ENCODE measurements at places on chromosomes 6 and 20.
A peak's percentile ranks its signal among the peaks of the same experiment; 100 is the strongest.

GRCh38 chr6:35358086-35358485 is 15.7 kb downstream of the PPARD start:
- no peak for ATAC-seq

GRCh38 chr6:125808060-125808459 is 17.3 kb downstream of the NCOA7 start:
- no peak for ATAC-seq

DNA sequence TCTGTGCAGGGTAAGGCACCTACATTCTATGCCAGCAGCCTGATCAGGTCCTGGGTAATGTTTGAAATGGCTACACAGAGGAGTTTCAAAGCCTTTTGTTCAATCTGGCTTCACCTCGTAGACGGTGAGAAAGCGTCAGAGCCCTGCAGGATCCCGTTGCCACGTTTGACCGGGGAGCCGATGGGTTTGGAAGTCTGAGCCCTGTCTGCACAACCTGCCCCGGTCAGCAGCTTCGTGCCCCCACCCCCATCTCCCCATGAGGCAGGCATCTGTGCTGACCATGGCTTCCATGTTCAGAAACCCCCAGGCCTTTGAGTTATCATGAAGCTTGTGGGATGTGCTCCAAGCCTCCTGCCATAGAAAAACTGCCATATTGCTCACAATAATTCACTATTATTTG is 63.9 kb downstream of the PTPN1 start:
- ATAC-seq = no peak

DNA sequence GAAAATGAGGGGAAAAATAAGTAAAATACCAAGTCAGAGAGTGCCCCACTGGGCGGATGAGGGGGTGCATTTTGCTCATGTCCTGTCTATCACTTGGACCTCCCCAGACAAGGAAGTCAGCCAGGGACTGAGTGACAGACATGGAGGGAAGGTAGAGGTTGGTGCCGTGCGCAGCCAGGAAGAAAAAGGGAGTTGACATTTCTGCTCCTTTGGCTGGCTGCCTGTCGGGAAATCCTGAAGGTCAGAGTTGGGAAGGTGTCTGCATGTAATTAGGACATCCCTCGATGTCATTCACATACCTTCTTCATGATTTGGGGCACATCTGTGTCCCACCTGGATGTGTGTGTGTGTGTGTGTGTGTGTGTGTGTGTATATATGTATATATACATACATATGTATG is 8.9 kb downstream of the GUCA1A start:
- no peak for ATAC-seq

DNA sequence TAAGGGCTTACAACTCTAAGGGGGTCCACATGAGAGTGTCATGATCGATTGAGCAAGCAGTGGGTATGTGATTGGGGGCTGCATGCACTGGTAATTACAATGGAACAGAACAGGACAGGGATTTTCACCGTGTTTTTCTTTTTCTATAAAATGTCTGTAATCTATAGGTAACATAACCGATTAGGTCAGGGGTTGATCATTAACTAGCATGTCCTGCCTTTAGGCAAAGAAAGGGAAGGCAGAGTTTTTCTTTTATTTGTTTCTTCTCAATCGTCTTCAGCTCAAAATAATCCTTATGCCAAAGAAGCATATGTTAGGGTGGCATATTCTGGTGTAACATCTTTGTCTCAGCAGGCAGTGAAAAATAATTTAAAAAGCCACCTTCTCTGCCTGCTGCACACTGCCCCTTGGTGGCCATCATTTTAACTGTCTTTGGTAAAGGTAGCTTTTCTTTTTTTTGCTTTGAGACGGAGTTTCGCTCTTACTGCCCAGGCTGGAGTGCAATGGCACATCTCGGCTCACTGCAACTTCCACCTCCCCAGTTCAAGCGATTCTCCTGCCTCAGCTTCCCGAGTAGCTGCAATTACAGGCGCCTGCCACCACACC is 9.7 kb upstream of the CEP43 start:
- peak; percentile 75 for ATAC-seq

GRCh38 chr6:30767158-30767943 is 23.0 kb upstream of the IER3 start:
- no peak for ATAC-seq

- ATAC-seq = peak; percentile 47
Measured at GRCh38 chr20:62824476-62825332, 7.9 kb downstream of the COL9A3 start.
